Amniotic stem cell (primary cell): ENCODE measurements at places on chromosomes 11 and 22.
A peak's percentile ranks its signal among the peaks of the same experiment; 100 is the strongest.

- no peak for DNase-seq
Observed at GRCh38 chr11:36126678-36127077, 162.5 kb downstream of the COMMD9 start.

- DNase-seq: no peak
Observed at GRCh38 chr11:3989276-3989920, 105.2 kb upstream of the RRM1 start.

- DNase-seq: no peak
Observed at GRCh38 chr22:17949642-17950473, 74.5 kb downstream of the MICAL3 start.

DNA sequence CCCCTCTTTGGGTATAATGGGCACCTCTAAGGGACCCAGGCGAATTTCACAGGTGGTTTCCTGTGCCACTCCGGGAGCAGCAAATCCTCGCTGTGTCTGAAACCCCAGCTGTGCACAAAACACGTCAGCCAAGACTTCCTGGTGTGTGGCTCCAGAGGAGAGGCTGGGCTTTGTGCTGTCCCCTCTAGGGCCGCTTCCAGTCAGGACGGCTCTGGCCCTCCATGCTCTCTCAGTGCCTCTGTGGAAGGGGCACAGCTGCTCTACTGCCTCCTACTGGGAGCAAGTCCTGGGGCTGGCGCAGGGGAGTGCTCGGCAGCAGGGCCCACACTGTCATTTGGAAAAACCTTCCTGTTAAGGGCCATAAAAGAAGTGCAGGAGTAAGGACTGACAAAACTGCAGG lies 23.7 kb upstream of the ARFGAP3 start:
- DNase-seq: no peak

GRCh38 chr11:99260696-99261095 lies 239.9 kb downstream of the CNTN5 start:
- DNase-seq: no peak

GRCh38 chr22:44204739-44205515 lies 24.2 kb downstream of the PARVG start:
- DNase-seq: no peak

- no peak for DNase-seq
Observed at GRCh38 chr22:47051441-47052071, 289.1 kb downstream of the TBC1D22A start.

- DNase-seq: peak; percentile 65
Observed at GRCh38 chr11:6703247-6704063, 20.3 kb upstream of the MRPL17 start.
